ENCODE measurements at places on chromosomes 2 and 18. TPM values are rescaled to one million over a fixed set of nuclear protein-coding genes. Genes with fewer than 3 reads are reported as not detected.

Gene ALS2
- 34.5 TPM for total RNA-seq

- no peak for DNase-seq
Observed at GRCh38 chr2:182503886-182504285, 77.0 kb upstream of the PDE1A start.

DNA sequence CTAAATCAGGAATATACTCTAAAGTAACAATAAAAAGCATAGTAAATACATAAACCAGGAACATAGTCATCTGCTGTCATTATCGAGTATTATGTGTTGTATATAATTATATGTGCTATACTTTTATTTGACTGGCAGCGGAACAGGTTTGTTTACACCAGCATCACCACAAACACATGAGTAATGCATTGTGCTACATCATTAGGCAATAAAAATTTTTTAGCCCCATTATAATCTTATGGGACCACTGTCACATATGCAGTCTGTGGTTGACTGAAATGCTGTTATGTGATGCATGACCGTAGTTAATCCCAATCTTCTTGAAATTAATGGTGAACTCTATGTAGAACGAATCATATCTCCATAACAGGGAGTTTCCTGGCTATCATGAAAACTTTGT lies 136.7 kb upstream of the ZFP36L2 start:
- DNase-seq, result no peak

DNA sequence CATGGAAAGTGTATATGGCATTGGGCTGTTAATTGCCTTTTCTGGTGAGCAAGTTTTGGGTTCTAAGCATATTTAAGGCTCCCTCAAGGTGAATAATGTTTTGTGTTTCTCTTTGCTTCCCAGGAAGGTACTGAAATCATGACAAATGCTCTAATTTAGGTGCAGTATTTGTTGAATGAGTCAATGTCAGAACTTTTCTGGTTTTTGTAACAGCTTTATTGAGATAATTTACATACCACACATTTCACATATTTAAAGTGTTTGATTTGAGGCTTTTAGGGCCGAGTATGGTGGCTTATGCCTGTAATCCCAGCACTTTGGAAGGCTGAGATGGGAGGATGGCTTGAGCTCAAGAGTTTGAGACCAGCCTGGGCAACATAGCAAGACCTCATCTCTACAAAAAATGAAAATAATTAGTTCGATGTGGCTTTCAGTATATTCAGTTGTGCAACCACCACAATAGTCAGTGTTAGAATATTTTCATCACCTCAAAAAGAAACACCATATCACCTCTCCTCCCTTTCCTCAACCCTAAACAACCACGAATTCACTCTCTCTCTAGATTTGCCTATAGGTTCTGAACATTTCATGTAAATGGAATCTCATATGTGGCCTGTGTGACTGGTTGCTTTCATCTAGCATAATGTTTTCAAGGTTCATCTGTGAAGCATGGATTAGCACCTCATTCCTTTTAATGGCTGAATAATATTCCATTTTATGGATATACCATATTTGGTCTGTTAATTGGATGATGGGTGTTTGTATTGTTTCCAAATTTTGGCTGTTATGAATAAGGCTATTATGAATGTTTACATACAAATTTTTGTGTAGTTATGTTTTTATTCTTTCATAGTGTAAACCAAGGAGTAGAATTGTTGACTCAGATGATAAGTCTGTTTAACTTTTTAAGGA lies 54.9 kb downstream of the MGAT5 start:
- no peak for DNase-seq

All from Right ventricle myocardium inferior (tissue), 1 donor.